NCI-H1105 (cell line): ENCODE measurements at places on chromosomes 16 and 17.

- no peak for DNase-seq
Measured at GRCh38 chr16:7997966-7998365, 592.3 kb downstream of the TMEM114 start.

DNA sequence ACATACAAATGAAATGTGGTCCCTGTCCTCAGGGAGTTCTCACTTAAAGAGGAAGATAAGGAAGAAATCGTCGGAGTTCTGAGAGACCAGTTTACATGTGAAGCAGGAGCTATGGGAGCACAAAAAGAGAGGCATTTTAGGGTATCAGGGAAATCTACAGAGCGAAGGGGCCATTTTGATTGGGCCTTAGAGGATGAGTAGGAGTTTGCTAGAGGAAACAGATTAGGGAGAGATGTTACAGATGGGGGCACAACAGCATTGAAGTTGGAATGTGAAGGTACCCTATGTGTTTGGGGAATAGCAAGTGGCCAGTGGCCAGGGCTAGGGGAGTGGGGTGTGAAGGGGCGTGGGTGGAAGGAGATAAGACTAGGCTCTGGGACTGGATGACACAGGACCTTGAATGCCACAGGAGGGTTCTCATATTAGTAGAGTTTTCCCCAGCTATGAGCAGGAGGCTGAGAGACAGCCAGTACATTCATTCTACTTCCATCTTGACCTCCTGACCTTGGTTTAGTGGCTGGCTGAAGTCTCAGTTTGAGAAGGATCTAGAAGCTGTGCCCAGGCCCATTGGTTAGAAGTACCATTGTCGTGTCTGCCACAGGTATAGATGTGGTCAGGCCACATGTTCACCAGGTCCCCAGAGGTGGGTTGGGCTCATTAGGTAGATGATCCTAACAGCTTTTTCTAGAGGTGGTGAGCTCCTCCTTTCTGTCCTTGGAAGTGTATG is 34.8 kb downstream of the CPNE2 start:
- DNase-seq, result no peak

GRCh38 chr17:83187782-83188311 is 108.4 kb downstream of the METRNL start:
- no peak for DNase-seq

DNA sequence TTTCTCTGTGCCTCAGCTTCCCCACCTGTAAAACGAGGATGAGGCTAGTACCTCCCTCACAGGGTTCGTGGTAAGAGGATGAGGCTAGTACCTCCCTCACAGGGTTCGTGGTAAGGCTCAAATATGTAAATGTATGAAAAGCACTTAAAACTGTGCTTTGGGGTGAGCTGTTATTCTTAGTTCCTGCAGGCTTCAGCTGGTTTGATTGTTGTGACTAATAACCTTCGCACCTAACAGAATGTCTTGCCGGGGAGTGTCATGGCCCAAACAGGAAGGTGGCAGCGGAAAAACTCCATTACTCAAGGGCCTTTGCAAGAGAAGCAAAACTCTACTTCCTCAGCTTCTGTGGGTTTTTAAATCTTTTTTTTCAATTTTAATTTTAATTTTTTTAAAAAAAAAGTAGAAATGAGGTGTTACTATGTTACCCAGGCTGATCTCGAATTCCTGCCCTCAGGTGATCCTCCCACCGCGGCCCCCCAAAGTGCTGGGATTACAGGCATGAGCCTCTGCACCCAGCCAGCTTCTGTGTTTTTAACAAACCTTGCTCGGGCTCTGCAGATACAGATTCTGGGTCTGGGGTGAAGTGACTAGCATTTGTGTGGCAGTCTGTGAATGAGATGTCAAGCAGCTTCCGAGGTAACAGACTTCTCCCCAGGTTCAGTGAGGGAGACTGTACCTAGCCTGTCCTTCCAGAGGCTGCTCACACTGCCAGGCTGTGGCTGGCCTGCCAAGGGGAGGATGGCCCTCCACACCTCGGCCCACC is 103.0 kb downstream of the RAB11FIP4 start:
- DNase-seq, result no peak

DNA sequence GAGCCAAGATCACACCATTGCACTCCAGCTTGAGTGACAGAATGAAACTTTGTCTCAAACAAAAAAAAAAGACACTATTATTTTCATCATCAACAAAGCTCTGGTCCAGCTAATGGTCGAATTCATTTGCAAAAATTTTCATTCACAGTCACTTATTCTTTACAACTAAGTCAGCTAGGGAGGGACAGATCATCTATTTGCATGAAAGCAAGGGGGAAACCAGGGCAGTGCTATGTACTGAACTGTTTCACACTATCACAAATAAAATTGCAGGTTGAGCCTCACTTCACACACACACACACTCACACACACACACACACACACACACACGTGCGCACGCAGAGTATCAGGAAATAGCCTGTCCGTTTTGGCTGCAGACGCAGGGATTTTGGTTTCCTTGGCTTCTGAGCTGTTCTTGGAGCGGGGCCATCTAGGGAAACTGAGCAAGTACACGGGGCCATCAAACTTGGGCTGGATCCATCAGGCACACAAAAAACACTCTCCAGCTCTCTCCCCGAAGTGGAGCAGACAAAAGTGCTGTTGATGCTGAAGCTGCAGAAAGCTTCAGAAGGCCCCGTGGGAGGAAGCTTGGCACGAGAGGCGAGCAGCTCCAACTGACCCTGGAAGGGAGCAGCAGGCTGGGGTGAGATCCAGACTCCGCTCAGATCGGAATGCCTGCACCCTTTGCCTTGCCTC is 44.3 kb upstream of the HELZ start:
- DNase-seq, result no peak
